Hematopoietic multipotent progenitor cell treated with erythropoietin and hydrocortisone succinate and interleukin-3 and kit ligand, for 4 days (in vitro differentiated cells): ENCODE measurements at places on chromosomes 6 and 20.

DNA sequence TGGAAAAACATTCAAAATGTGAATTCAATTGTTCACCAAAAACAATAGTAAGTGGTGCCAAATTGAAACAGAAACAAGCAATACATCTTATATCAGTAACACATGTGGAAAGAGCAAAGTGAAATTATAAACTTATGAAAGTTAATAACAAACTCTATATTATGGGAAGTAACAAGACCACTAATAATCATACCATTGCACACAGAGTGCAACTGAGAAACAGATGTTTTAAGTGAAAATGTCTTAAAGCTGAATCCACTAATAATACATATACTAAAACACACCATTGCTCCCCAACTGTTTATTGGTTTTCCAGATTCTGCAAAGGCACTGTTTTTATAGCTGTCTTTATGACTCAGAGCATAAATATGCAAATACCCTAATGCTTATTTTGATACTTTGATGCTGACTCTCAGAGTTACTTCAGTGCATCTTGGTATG is 292.3 kb downstream of the RFPL4B start:
- DNase-seq, result no peak

DNA sequence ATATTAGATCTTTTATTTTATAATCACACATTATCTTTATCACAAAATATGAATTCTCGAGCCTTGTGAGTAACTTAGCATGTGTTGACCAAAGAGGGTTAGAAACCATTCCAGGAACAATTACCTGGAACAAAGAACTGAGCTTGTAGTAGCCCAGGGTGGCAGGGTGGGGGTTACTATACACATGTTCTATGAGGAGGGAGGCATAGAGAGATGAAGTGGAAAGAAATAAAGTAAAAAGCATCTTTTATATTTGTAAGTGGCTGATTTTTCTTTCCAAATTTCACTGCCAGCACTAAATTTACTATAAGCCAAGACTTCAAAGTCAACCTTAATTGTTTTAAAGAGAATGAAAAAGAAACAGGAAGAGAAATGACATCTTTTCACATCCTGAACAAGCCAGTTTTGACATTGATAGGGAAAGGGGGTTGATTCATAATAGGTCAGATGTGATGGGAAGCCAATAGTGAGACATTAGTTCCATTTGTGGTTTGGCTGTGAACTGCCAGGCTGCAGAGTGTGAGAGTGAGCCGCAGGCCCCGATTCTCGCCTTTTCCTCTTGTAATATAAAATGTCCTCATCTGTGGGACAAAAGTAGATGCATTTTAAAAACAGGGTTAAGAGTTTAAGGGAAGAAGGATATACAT is 52.7 kb upstream of the MYB start:
- peak; percentile 79 for DNase-seq

- peak; percentile 87 for DNase-seq
Measured at GRCh38 chr6:106223300-106223930, 102.1 kb downstream of the ATG5 start.

DNA sequence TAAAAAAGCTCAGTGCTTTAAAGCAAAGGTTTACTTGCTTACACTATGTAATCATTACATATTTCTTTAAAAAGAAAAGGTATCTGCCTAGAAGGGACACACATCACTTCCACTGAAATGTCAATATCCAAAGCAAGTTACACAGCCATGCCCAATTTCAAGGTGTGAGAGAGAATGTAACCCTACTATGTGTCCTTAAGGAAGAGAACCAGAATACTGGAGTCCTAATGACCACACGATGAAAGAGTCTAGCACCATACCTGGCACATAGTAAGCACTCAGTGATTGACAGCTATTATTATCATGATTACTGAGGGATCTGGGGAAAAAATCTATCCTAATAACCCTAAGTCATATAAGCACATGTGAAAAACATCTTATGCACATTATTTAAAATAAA is 10.4 kb downstream of the CHD6 start:
- no peak for DNase-seq

DNA sequence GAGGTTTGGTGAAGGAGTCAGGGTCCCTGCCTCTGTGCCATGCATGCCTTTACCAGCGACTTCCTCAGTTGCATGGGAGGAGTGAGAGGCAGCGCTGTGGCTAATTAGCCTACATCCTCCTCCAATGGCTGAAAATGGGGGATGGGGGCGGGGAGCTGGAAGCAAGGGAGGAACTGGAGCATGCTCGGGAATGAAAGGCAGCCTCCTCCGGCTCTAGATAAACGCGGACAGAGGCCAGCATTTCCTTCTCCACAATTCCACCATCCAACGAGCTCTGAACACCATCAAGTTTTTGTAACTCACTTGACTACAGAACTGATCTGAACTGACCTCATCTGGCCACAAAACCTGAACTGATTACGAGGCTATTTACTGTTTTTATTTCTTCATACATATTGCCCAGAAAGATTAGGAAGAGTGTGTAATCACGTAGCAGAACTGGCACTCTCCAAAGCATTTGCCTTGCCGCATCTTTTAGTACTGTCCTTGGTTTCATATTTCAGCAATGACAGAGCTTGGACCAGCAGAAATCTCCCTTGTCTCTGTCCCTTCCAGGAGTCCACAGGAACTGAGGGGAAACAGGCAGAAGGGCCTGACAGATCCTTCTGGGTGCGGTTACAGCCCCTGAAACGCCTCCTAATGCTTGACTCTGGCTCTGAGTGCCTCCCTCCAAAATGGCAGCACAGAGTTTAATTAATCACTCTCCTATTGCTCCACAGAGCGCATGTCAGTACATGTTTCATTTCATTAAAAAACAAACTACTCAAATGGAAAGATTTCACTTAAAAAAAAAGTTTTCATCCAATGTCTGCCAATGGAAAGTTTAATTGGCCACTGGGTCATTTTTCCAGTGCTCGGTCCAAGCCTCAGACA is 58.2 kb upstream of the TRAF3IP2 start:
- no peak for DNase-seq

DNA sequence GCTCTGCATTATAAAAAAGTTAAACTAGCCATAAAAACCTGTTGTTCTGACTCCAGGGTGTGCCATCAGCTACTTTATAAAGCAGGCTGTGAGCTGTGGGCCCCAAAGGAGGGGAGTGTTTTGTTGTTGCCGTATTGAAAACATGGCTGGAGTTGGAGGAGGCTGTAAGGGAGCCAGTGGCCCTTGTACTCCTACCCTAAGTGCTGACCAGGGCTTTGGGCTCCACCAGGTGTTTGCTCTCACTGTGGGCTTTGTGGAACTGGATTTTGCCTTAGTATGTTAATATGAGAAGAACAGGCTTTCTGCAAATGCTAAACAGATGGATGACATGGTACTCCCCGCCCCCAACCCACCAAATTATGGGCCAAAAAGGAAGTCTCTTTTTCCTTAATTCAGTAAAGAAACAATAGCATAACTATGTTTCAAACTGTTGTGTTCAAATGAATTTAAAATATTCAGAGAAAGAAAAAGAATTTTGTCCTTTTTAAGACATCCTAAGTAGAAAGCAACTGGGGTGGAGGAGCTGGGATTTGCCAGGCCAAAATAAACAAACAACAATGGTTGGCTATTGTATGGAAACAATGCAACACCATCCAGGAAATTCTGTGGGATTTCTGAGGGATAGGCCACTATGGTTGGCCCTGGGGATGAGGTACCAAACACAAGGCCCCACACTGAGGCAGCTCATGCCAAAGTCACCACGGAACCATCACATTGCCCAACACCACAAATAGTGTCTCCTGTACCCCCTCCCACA is 63.3 kb downstream of the PLCG1 start:
- DNase-seq, result no peak

- no peak for DNase-seq
Measured at GRCh38 chr6:113258771-113259170, 598.4 kb upstream of the MARCKS start.

DNA sequence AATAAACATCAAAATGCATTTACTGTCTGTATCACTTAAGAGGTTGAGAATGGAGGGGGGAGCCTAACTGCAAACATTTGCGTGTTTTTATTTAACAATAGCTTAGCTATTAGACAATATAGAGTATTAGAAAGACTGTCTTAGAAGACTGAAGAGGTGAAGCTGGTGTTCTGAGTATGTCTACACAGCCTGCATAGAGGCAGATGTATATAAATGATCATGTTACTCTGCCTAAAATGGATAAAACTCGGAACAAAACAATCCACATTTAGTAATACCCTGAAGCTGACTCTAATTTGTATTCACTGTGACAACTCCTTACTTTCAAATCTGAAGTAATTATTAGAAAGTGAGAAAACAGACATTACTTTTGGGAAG is 181.9 kb downstream of the GMPR start:
- DNase-seq, result no peak

GRCh38 chr6:55286824-55287223 is 40.4 kb upstream of the GFRAL start:
- DNase-seq, result no peak

DNA sequence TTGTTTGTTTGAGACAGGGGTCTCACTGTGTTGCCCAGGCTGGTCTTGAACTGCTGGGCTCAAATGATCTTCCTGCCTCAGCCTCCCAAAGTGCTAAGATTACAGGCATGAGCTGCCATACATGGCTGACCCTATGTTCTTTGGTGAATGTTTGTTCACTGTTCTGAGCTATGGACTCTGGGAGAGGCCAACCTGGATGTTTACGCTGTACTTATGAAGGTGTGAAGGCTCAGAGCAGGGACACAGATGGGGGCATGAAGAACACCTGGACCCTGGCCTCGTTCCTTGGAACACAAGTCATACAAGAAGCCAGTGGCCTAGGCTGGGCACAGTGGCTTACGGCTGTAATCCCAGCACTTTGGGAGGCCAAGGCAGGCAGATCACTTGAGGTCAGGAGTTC is 21.1 kb upstream of the CD24 start:
- no peak for DNase-seq

GRCh38 chr20:53695797-53696527 is 102.3 kb upstream of the ZNF217 start:
- no peak for DNase-seq

GRCh38 chr20:8067082-8067481 is 47.5 kb upstream of the TMX4 start:
- DNase-seq, result no peak

DNA sequence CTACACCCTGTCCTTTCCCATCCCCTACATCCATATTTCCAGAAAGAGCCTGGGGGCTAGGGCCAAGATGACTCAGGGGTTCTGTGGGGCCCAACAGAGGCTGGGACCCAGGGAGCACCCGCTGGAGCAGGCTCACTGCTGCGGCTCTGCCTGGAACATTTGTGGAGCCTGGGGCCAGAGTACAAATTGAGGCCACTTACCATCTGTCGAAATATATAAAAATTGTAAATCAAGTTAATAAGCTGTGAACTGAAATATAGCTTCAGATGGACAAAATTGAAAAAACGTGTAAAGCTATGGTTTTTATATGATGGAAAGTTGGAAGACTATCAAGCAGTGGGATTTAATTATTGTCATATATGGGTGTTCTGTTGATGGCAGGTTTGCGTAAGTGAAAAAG is 82.9 kb upstream of the ATXN1 start:
- no peak for DNase-seq

DNA sequence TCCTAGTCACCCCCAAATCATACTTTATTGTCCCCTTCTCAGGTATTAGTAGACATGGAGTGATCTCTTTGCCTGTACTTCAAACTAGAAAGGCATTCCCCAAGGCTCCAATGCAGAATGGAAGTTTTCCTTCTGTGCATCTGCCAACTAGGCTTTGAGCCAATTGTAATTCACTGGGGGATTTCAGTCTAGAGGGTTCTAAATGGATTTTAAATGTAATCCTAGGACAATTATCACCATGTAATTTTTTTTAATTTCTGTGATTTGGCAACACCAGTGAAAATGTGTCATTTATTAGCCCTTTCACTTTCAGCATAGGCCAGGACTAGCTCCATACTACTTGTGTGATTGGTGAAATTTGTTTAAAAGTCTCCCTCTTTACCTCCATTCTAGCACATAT is 557.6 kb upstream of the MARCKS start:
- no peak for DNase-seq

GRCh38 chr6:140445474-140446004 is 1071.1 kb upstream of the CITED2 start:
- DNase-seq, result no peak

DNA sequence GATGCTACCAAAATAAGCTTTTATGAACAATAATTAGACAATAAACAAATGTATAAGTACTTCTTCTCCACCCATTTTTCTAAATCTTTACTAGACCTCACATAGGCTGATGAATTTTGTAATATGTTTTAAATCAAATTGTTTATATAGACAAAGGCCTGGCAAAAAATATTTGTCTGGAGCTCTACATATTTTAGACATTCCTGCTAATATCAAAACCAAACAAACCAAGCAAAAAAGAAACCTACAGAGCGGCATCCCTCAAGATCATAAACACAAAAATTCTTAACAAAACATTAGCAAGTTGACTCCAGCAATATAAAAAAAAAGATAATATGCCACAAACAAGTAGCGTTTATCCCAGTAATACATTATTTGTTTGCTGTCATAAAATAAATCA is 87.2 kb downstream of the ADAT2 start:
- no peak for DNase-seq

DNA sequence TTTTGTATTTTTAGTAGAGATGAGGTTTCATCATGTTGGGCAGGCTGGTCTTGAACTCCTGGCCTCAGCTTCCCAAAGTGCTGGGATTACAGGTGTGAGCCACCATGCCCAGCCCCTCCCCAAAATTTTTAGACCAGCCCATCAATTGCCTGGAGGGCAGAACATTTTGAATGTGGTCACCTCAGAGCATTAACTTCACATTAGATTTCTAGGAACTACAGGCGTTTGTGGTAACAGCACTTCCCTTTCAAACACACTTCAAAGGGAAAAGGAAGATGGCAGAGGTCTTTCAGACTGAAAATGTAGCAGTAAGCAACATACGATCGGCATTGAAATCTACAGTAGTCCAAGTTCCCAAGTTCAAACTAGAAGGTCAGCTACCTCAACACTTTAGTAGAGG is 12.3 kb upstream of the SLA2 start:
- DNase-seq, result peak; percentile 74

- DNase-seq, result no peak
Measured at GRCh38 chr20:48932375-48932941, 10.9 kb downstream of the ARFGEF2 start.
